Right renal cortex interstitium (tissue), 3 donors: ENCODE measurements at places on chromosomes 1 and 21. TPM values are rescaled to one million over a fixed set of nuclear protein-coding genes. Genes with fewer than 3 reads are reported as not detected.

Gene FMO5
- polyA plus RNA-seq = 7.9 TPM

Gene BSND
- polyA plus RNA-seq = 5.5 TPM

Gene ZSWIM5
- 6.8 TPM for polyA plus RNA-seq

Gene CHRNB2
- polyA plus RNA-seq = 0.47 TPM

Gene PPIAL4G
- polyA plus RNA-seq = 0.04 TPM

Gene SPRR1B
- polyA plus RNA-seq = not detected

Gene OR2L2
- polyA plus RNA-seq = 0.12 TPM

Gene PTTG1IP
- polyA plus RNA-seq = 262 TPM

Gene CASQ2
- polyA plus RNA-seq = 0.92 TPM

Gene OR6N1
- polyA plus RNA-seq = not detected

Gene TSSK3
- polyA plus RNA-seq = 1.3 TPM

Gene SELP
- polyA plus RNA-seq = 5.4 TPM

Gene FAM163A
- 0.85 TPM for polyA plus RNA-seq

Gene DYRK3
- polyA plus RNA-seq = 8.5 TPM

Gene METTL25B
- 27.4 TPM for polyA plus RNA-seq

Gene CIART
- 7.6 TPM for polyA plus RNA-seq

Gene TRIM63
- polyA plus RNA-seq = 1.3 TPM
